Amniotic epithelial cell (primary cell): ENCODE measurements at places on chromosomes 11 and 22.

DNA sequence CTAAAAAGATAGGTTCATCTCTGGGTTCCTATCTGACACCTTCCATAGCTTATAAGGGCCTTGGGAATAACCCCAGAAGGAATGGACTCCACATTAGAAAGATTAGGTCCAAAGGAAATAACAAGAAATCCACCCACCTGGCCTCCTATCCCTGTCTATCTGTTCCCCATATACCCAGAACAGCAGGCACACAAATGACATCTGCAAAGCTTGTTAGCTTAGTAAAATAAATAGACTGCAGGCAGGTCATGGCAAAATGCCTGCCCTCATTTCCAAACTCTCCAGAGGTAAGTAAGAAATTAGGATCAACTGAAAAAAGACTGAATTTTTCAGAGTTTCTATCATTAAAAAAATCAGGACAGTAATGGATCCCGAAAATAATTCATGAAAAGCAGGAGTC lies 489.5 kb downstream of the DLG2 start:
- no peak for DNase-seq

- DNase-seq = no peak
Observed at GRCh38 chr11:22190827-22191463, 1.9 kb upstream of the ANO5 start.

GRCh38 chr11:35661534-35661933 lies 1.0 kb upstream of the TRIM44 start:
- DNase-seq = no peak

GRCh38 chr11:7281079-7281478 lies 29.4 kb downstream of the SYT9 start:
- no peak for DNase-seq

DNA sequence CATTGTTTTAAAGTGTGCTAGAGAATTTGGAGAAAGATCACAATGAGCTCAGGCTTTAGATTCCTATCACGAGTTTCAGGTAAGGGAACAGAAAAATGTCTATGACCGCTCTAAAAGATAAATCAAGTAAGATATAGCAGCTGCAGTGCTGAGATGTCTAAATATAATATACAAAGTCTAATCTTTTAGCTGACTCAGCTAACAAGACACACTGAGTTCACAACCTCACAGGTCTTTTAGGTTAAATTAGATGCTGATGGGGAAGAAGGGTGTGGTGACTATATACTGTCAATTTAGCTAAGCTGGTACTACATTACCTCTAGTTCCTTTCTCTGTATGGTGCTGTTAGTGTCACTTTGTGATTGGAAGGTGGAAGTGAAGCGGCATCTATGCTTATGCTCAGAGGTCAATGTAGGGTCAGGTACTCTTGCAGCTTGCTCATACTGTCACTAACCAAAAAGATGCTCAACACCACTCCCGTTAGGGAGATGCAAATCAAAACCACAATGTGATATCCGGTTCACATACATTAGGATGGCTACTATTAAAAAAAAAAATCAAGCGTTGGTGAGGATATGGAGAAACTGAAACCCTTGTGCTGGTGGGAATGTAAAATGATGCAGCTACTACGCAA lies 283.5 kb downstream of the SWAP70 start:
- DNase-seq = no peak

DNA sequence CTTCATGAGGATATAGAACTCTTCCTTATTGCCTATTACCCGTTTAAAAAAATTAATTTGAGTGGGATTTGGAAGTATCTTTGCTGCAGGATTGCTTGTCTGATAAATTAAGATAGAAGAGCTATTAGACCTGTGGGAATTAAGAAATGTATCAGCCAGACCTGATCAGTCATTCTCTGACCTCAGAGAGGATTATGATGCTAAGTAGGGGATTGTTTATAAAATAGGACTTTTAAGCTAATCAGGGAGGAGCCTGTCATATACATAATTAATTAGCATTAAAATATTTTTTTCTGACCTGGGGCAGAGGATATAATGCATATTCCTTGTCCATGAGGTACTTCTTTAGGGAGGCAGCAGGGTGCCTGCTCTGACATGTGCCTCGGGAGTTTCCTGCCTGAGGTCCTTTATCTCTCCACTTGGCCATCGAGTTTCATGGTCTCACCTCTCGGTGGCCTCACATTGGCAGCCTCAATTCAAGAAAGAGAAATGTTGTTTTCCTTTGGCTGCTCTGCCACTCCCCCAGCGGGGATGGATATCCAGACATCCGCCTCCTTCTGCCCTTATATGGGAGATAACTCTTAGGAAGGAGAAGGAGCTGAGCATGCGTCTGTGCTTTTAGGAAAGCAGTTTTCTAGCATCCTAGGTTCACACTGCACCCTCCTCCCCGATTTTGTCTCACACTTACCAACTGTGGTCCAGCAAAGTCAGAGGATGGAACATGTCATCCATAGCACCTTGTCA lies 41.1 kb downstream of the DIXDC1 start:
- peak; percentile 67 for DNase-seq

GRCh38 chr11:19660076-19660475 lies 52.6 kb upstream of the NAV2 start:
- DNase-seq = peak; percentile 41

DNA sequence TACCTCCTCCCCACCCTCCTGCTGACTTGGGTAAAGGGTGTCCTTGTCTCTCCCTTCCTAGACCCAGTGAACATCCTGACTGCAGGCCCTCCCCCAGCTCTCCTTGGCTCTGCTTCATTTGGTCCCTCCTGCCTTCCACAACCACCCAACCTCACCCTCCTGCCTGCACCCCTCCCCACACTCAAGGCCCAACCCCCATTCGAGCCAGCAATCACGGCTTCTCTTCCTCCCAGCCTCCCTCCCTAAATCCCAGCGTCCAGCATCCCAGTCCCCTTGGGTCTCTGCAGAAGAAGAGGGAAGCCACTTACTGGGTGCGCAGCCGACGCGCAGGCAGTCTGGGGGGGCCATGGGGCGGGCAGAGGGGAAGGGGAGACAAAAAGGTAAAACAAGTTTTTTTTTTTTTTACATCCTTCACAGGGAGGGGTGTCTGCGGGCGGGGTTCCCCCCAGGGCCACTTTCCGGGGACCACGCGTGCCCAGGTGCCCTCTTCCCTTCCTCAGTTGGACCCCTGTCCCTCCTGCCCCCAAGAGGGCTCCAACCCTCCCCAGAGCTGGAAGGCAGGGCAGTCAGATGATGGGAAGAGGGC lies 62.5 kb downstream of the SLC22A12 start:
- no peak for DNase-seq

DNA sequence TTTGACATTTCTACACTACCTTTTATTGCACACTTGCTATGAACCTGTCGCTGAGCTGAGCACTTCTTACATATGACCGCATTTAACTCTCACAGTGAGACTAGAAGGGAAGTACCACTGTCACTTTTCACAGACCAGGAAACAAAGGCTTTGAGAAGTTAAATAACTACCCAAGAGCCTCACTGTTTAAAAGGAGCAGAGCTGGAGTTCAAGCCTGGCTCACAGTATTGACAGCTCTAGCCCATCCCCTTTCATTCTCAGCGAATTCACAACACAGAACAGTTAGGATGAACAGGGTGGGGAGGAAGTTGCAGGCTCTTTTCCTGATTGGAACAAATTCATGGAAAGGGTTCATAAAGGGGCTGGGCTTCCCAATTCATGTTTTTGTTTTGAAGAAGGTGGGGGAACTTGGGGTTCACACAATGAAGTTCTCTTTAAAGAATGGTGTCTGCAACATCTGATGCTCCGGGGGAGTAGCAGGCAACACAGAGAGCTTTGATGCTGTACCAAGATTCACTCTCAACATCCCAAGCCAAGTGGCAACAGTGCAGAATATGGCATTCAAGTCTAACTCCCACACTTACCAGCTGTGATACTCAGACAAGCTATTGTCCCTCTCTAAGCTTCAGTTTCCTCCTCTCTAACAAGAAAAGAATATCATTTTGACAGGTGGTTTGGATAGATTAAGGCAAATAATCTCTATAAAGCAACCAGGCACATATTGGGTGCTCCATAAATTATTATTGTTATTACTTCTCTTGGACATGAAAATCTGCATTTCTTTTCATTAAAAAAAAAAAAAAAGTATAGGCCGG lies 17.2 kb downstream of the SCGB1A1 start:
- no peak for DNase-seq

DNA sequence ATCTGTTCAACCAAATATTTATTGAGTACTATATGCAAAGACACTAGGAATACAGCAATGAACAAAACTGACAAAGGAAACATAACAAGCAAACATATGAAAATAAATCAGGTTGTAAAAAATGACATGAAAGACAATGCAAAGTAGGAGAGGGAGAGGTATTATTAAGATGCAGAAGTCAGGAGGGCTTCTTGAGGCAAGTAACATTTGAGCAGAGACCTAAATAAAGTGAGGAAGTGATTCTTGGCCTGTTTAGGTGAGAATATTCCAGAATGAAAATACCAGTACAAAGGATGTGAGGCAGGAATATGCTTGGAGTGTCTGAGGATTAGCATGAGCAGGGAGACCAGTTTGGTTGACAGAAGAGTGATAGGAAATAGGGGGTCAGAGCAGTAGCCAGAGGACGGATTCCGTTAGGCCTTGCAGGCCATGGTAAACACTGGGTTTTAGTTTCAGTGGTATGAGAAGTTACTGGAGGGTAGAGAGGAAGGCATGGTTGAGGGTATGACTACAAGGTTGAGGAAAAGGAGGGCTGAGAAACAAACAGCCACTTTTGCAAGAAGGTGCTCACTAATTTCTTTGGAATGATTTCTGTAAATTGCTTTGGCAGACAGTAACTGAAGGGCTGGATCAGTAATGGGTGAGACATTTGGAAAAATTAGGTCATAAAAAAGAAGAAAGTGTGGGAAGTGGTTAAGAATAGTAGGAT lies 191.9 kb downstream of the SWAP70 start:
- peak; percentile 49 for DNase-seq

DNA sequence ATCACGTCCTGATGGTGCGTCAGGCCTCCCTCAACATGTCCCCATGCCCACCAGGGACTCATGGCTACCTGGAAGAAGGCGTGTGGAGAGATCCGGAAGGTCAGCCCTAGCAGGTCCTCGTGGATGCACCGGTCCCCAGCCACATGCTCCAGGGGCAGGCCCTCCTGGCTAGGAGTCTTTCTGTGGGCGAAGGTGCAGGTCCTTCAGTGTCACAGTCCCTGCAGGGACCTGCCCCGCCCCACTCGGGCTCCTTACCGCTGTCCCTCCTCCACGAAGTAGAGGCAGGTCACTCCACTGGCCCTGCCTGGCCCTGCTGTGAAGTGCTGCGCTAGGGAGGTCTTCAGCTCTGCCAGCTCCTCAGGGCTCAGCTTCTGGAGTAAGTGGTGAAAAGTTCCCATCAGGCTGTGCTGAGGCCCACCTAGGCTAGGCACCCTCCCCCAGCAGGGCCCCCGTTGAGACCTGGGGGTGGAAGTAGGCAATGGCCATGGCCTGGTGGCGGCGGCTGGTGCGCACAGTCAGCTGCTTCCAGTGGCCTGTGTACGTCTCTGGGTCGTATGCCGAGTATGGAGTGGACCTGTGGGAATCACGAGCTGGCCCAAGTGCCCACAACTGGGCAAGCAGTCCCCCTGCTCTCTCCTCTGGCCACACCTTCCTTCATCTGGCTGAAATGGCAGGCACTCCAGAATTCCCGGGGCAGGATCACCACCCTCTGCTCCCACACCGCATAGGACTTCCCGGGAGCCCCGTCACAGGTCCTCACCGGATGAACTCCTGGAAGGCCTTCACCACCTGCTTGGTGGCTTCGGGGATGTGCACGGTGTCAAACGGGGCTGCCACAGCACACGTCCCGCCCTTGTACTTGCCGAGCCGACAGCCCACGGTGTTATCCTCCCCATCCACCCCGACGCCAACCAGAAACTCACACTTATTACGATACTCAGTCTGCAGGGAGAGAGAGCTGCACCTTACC lies 1.1 kb upstream of the RANBP1 start:
- no peak for DNase-seq

- no peak for DNase-seq
Observed at GRCh38 chr11:73995731-73996130, 13.1 kb upstream of the UCP2 start.

DNA sequence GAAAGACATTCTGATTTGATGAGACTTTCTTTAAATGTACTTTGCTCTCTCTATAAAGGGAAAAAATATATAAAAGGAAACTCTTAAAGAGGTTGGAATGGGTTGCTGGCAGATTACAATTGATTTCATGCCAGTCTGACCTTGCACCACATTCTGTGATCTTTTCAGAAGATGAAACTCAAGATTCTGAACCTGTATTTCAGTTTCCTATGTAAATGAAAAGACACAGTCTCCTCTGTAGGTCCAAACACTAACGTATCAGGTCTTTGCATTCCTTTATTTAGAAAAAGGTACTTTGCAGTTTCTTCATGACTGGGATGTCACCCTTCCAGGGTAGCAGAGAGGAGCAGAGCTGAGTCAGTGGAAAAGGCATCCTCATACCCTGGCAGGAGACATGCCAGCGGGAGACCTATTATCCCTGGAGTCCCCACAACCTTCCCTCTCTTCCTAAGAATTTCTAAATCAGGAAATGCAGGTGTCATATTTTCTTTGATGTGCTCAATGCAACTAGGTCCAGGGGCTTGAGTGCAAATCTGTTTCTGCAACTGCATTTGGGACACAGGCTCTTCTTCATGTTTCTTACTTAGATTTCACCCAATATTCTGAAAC lies 282.6 kb downstream of the CADM1 start:
- no peak for DNase-seq

GRCh38 chr11:116731097-116731761 lies 41.6 kb downstream of the BUD13 start:
- DNase-seq = peak; percentile 11

DNA sequence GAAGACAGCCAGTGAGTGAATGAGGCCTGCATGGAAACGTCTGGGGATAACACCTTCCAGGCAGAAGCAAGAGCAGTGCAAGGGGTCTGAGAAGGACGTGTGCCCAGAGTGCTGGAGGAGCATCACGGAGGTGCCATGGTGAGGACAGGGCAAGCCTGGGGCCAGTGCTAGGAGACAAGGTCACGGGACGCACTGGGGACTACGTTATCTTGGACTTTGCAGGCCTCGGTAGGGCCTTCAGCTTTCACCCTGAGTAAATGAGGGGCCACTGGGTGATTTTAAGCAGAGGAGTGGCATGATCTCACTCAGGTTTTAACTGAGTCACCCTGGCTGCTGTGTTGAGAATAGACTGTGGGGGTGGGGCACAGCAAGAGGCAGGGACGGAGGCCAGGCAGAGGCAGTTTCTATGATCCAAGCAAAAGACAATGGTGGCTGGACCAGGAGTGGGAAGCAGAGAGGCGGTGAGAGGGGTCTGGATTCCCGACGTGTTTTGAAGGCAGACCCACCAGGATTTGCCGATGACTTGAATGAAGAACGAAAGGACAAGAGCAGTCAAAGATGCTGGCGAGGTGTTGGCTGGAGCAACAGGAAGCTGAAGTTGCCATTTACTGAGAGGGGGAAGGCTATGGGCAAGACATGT lies 102.7 kb upstream of the PARVA start:
- DNase-seq = peak; percentile 55

DNA sequence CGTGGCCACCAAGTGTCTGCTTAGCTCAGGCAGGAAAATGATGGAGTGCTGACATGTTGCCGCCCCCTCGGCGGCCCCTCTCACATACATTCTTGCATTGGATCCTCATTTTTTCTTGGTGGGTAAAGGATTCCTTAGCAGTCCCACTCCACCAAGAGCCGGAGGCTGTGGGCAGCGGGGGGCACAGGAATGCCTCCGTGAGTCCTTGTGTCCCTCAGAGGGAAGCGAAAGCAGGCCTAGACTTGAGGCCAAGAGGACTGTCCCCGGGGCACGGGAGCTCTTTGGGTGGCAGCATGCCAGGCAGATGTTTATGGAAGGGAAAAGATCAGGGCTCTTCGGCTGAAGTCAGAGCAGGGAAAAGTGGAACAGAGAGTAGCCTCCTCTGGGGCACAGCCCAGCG lies 21.6 kb downstream of the LRFN4 start:
- DNase-seq = no peak
